ENCODE measurements at places on chromosomes 2 and 18. TPM values are rescaled to one million over a fixed set of nuclear protein-coding genes. Genes with fewer than 3 reads are reported as not detected.

Gene TRAPPC12
- total RNA-seq: 77.6 TPM

DNA sequence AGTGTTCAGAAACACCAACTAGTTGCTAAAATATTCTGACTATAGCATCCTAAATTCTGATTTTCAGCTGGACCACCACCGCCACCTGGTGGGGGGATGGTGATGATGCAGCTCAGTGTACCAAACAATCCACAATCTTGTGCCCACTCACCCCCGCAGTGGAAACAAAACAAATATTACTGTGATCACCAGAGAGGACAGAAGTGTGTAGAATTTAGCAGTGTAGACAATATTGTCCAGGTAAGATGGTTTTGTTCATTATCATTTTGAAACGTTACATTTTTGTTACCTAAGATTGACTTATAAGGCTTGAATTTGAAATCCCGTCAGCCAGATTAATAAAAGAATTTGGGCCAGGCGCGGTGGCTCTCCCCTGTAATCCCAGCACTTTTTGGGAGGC lies 31.7 kb upstream of the UBXN4 start:
- no peak for DNase-seq

Gene SERPINB4
- not detected for total RNA-seq

Gene GPR17
- not detected for total RNA-seq

Gene IL18R1
- total RNA-seq: 3.4 TPM

DNA sequence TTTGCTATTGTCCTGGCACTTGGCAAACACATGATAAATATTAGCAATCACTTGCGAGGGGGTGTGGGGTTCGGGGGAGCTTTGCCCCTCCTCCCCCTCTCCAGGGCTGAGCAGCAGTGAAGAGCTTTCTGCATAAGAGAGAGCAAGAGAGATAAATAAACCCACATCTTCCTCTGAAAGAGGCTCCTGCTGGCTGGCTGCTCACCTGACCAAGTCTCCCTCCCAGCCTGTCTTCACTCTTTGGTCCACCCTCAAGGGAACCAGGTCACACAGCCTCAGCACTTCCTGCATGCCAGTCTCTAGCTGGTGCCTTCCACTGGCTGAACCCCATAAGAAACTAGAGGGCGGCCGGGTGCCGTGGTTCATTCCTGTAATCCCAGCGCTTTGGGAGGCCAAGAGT lies 18.5 kb upstream of the YWHAQ start:
- DNase-seq: no peak

Gene OSGEPL1
- 5.7 TPM for total RNA-seq

DNA sequence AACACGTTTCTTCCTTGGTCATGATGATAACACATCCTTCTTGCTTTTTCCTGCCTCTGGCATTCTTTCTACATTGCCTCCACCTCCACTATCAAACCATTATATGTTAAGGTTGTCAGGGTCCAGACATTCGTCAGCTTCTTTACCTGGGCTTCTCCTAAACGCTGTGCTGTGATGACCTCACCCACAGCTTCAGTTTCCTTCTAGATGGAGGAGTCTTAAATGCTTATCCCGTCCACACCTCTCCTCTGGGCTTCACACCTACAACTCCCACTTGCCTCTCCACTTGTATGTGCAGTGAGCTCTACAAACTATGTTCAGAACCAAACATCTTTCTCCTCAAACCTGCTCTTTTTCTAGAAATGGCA lies 666 bp upstream of the STAT1 start:
- DNase-seq: no peak

GRCh38 chr2:152890736-152891135 lies 172.3 kb downstream of the ARL6IP6 start:
- no peak for DNase-seq

Gene IFIH1
- total RNA-seq: 4.7 TPM

Data from PC-9 (cell line).